Stimulated activated CD4-positive, alpha-beta T cell treated with anti-CD3 and anti-CD28 coated beads, Interleukin-12 subunit alpha, Interleukin-12 subunit beta, amount 100 ng/mL, for 24 hours (primary cell): ENCODE measurements at places on chromosomes 7 and 10.
A peak's percentile ranks its signal among the peaks of the same experiment; 100 is the strongest.

DNA sequence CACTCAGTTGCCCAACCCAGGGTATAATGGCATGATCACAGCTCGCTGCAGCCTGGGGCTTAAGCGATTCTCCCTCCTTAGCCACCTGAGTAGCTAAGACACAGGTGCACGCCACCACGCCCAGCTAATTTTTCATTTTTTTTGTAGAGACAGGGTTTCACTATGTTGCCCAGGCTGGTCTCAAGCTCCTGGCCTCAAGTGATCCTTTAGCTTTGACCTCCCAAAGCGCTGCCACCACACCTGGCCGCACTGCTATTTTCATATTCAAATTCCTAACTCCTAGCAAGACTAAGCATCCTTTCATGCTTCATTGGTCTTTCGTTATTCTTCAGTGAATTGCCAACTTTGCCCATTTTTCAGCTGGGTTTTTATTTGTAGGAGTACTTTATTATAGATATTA, 30.4 kb upstream of the DAGLB start:
- DNase-seq, result no peak

DNA sequence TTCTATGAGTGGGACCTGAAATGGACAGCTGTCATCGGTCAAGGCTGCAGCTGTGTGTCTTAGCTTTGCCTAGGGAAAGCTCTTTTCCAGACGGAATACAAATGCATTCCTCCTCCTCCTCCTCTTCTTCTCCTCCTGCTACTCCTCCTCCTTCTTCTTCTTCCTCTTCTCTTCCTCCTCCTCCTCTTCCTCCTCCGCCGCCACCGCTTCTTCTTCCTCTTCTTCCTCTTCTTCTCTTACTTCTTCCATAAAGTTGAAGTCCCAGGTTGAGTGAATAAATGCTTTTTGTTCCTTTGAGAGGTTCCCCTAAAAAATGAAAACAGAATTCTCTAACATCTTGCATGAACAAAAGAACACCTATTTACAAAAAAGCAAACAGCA, 28.7 kb downstream of the KLF6 start:
- no peak for DNase-seq

- DNase-seq, result no peak
Measured at GRCh38 chr7:12028508-12028907, 182.6 kb upstream of the TMEM106B start.

- no peak for DNase-seq
Measured at GRCh38 chr10:86649471-86650150, 4.7 kb upstream of the OPN4 start.

- DNase-seq, result no peak
Measured at GRCh38 chr10:120832106-120832505, 19.1 kb upstream of the WDR11 start.

- no peak for DNase-seq
Measured at GRCh38 chr10:87928996-87929395, 65.6 kb downstream of the PTEN start.

DNA sequence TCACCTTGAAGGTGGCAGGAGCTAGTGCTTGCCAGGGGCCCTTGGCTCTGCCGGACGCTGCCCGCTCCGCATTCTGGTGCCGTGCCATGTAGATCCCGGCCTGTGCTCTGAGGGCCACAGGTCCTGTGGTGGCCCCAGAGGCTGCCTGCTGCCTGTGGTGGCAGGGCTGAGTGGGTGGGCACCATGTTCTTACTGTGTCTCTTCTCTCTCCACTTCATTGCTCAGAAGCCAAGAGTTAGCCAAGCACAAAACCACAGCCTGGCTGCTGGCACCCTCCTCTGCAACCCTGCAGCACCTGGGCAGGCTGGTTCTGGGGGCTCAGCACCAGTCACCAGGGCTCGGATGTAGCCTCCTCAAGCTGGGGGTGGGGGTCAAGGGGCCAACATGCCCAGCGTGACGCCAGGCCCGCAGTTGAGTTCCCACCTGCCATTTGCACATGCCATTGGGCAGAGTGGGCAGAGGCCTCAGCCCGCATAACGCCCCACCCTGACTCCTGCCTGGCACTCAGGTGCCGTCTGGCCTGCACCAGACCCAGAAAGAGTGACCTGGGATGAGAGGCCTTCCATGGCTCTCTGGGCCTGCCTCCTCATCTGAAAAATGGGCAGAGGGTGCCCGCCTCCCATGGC, 16.3 kb downstream of the ZMIZ1 start:
- DNase-seq, result no peak

GRCh38 chr10:33291053-33291592, 43.3 kb downstream of the NRP1 start:
- DNase-seq, result no peak

DNA sequence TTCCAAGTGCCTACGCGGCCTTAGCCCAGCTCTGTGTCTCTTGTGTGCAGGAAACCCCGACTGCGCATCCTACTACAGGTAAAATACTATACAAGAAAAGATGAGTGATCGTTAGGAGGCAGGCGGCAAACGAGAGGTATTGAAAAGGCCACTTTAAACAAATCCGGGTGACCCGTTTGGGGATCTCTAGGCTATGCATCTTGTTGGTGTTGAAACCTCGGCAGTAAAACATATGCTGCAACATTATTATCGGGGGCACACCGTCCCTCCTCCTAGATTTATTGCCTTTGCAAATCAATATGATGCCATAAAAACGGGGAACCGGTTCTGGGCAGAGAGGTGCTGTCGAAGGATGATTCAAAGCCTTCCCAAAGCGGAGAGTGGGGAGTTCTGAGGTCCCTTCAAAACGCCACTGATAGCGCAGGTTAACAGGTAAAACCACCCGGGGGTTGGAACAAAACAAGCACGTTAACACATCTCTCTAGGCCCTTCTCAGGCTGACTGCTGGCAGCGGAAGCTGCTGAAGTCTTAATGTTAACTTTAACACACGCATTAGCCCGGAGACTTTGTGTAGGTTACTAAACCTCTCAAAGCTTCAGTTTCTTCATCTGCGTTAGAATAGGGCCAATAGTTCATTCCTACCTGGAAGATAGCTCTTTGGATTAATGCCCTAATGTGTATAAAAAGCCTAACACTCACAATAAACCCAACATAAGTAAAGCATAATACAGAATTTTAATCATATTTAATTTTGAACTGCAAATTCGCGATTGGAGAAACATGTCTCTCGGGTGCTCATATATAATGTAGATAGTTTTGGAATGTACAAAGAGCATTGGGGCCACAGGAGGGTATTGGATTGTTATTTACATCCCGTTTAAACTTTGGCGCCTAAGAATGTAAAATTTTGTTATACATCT, 2.6 kb upstream of the TBX20 start:
- no peak for DNase-seq

DNA sequence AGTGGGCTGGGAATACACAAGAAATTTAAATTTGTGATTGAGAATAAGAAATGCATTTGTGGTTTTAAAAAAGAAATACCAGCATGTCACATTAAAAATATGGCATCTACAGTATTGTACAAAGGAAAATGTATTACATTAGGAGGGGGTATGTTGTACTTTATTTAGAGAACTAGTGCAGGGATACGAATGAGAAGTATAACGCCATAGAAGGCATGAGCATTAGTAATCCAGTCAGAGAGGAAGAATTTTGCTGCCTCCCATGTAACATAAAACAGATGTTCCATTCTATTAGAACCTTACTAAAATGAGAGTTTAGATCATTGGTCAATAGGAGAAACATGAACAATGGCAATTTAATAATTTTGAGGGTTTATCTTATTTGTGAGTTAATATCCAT, 182.2 kb downstream of the ADK start:
- no peak for DNase-seq

DNA sequence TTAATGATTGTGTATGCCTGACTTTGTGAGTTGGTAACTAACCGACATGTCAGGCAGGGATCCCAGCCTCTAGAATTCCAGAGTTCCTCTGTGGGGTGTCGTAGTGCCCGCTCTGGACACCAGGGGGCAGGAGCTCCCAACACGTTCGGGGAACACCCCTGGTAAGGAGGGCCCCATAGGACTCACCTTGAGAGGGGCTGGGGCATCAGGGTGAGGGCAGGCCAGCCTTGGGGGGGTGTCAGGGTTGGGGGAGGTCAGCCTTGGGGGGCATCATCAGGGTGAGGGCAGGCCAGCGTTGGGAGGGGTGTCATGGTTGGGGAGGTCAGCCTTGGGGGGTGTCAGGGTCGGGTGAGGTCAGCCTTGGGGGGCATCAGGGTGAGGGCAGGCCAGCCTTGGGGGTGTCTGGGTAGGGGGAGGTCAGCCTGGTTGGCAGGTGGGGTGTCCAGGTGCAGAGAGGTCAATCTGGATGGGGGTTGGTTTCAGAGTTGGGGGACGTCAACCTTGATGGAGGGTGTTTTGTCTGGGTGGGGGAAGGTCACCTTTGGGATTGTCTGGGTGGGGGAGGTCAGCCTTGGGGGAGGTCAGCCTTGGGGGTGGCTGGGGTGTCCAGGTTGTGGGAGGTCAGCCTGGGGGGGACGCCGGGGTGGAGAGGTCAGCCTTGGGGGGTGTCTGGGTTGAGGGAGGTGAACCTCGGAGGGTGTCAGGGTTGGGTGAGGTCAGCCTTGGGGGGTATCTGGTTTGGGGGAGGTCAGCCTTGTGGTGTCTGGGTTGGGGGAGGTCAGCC, 45.6 kb upstream of the SUN1 start:
- DNase-seq, result peak; percentile 44

DNA sequence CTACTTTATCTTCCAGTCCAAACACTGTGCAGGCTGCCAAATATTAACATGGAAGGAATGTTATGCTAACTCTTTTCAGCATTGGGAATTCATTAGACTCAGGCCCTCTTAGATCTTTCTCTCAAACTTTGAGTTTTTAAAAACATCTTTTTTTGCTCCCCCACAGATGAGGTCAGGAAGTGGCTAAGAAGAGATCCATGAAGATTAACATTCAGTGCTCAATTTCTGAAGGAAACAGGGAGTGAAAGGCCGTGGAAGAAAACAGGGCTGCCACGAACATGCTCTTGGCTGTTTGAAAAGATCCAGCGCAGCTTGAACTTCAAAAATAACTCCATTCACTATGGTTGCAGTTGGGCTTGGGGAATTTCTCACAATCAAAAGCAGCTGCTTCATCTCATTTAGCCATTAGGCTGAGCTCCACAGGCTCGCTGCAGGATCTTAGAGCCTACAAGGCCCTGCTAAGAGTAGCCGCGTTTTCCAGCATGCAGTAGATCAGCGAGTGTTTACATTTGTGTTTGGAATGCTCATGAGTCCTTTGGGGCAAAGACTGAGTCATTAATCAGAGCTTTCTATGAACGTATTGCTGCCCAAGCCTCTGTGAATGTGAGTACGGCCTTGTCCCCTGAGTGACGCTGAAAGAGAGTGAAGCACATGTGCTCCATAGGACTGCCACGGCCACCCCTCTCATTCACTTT, 41.2 kb upstream of the TNS3 start:
- no peak for DNase-seq

- DNase-seq, result no peak
Measured at GRCh38 chr10:14358886-14359573, 28.3 kb upstream of the FRMD4A start.

GRCh38 chr7:34421526-34421925, 236.5 kb upstream of the NPSR1 start:
- no peak for DNase-seq

DNA sequence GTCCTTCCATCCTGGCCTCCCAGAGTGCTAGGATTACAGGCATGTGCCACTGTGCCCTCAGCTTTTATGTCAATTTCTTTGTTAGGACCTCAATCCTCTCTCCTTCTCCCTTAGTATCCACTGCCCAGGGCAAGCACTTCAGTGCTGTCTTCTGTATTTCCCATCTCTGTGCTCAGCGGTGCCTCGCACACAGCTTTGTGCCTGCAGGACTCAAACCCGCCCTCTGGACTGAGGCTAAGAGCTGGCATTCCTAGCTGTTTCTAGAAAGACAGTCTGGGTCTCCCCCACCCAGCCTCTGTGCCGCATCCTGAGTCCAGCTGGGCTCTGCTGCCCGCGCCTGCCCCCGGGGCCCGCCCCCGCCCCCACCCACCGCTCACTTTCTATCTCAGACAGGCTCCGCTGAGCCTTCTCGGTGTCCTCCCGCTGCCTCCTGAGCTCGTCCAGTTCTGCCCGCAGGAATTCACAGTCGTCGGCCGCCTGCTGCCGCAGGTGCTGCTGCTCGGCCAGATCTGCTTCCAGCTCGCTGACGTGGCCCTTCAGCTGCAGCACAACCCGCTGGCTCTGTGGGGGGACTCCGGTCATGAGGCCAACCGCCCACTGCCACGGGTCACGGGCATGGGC, 67.3 kb downstream of the SPDYE5 start:
- DNase-seq, result no peak

DNA sequence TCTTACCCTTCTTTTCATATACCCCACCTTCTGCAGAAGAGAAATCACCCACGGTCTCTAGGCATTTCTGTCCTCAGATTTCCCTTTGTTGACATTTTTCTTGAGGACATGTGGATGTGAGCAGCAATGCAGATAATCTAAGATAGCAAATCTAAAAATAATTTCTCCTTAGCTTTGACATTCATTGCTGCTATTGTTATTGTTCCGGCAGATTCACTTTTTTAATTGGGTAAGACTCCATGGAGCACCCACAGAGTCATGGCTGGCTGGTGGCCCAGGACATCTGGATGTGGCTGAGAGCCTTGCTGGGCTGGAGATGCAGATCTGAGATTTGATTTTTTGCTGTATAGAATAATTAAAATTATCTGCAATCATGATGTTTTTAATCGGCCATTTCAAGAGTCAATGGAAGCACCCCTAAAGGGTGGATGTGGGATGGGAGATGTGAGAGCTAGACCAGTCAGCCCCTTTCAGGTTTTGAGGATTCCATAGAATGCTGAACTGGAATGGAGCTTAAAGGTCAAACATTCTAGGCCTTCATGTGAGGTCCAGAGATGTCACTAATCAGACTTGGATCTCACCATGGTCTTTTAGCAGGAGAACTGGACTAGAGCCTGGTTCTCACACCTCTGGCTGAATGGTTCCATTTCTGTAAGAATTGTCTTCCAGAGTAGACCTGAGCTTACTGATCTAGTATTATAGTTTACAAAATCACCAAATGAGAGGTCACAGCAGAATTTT, 37.5 kb downstream of the TAS2R41 start:
- no peak for DNase-seq
